ENCODE measurements at places on chromosomes 11 and 22.

GRCh38 chr22:33272180-33272579 lies 214.0 kb upstream of the SYN3 start:
- DNase-seq, result no peak

- DNase-seq, result no peak
Observed at GRCh38 chr22:17794726-17795542, 20.7 kb upstream of the BID start.

DNA sequence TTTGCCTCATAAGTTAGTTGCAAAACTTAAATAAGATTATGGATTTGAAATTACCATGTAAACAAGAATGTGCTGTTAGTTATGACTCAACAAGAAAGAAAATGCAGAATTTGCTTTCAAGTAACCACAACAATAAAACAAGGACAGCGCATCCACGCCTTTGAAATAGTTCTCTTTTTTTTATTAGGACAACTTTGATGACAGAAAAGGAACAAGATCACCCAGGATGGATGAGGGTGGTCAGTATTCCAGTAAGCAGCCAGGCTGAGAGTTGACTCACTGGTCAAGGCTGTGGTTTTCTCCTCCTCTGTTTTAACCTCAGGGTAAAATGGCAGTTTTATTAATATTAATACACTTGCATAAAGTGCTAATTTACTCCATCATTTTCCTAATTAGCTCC lies 544.4 kb downstream of the OPCML start:
- no peak for DNase-seq

- no peak for DNase-seq
Observed at GRCh38 chr22:24433828-24434470, 6.5 kb downstream of the ADORA2A start.

GRCh38 chr11:94923004-94923334 lies 50.4 kb downstream of the CWC15 start:
- DNase-seq, result no peak

- DNase-seq, result no peak
Observed at GRCh38 chr11:130464291-130464812, 15.9 kb downstream of the ADAMTS15 start.

- no peak for DNase-seq
Observed at GRCh38 chr11:35088226-35088625, 50.7 kb upstream of the CD44 start.

- peak; percentile 37 for DNase-seq
Observed at GRCh38 chr11:119029340-119030028, 1.2 kb downstream of the SLC37A4 start.

DNA sequence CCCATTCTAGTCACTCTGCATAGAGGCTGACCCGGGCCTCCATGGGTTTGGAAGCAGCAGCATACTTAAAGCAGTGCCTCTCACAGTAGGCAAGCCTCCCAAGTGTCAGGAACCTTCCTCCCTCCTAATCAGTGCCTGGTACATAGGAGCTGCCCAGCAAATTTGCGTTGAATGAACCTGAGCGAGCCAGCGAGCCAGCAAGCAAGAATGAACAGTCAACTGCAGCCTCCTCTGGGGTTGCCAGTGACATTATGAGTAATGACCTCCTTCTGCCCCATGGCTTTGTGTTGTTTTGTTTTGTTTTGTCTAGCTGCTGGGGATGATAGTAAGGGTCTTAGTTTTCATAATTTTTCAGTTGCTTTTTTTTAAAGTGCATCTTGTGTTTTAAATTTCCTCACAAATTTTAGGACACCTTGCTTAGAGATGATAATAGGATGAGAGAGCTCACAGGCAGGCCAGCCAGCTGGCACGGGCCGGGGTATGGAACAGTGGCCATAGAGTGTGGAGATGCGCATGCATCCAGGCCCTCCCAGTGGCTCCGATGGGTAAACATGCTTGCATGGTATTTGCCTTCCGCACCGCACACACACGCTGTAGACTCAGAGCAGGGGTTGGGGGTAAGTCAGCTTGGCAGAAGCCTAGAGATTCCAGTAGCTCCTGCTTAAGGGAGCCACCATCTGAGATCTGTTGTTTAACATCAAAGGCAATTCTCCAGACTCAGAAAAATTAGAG lies 36.1 kb downstream of the TTC12 start:
- no peak for DNase-seq

- DNase-seq, result no peak
Observed at GRCh38 chr11:60594998-60595642, 79.9 kb downstream of the MS4A13 start.

DNA sequence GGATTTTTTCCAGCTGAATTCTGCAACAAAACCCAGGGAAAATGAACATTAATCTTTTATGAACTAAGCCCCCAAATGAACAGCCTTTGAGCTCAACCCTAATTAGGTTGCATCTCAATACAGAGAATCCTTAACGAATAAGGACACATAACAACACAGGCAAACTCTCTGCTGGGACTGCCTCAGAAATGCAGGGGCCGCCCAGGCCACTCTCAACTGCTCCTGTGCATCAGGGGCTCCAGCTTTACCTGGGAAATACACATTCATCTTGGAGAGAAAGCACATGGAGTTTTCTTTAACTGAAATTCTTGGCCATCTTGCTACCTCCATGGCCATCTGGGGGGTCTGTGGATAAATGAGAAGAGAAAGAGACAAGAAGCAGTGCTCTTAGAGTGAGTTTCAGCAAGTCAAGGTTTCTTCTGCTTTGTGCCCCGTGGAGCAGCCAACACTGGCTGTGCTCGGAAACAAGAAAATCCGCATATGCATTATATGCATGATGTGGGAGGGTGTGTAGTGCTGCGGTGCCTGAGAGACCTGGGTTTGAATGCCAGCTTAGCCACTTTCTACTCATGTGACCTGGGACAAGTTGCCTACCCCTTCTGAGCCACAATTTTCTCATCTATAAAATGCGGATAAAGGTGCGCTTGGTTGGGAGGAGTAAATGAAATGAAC lies 81.9 kb upstream of the RCN1 start:
- DNase-seq, result no peak

- no peak for DNase-seq
Observed at GRCh38 chr22:36327922-36328551, 59.7 kb downstream of the MYH9 start.

- DNase-seq, result no peak
Observed at GRCh38 chr22:37101311-37102066, 8.0 kb downstream of the TMPRSS6 start.

DNA sequence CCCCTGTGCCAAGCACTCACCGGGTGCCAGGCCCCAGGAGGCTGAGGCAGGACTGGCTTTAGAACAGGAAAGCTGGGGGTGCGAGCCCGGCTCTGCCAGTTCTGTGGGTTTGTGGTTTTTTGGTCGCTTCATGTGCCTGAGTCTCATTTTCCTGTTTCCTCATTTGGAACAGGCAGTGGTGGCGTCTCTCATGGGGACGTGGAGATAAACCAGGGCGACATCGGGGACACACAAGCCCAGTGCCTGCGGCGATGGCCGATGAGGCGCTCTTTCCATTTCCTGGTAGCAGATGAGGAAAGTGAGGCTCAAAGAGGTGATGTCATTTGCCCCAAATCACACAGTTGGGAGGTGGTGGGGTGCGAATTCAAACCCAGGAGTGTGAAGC lies 20.8 kb upstream of the CHKA start:
- DNase-seq, result peak; percentile 46

GRCh38 chr11:8747173-8747572 lies 64.6 kb downstream of the RPL27A start:
- DNase-seq, result no peak

DNA sequence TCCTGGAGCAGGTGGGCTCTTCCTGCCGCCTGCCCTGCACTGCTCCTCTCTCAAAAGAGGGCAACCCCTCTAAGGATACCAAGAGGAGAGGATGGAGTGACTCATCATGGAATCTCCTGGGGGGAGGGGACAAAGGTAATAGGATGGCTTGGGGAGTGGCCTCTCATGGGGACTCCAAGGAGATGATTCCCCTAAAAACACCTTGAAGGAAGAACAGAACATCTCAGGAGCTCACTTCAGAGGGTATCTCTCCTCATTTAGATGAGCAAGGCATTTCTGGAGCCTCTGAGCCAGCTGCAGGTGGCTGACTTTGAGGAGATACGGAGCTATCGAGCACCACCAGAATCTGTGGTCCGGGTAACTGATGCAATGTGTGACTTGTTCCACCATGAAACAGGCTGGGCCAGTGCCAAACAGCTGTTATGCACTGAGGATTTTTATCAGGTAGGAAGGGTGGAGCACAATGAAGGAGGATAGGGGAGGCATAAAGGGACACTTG lies 40.2 kb downstream of the RRP8 start:
- DNase-seq, result no peak

DNA sequence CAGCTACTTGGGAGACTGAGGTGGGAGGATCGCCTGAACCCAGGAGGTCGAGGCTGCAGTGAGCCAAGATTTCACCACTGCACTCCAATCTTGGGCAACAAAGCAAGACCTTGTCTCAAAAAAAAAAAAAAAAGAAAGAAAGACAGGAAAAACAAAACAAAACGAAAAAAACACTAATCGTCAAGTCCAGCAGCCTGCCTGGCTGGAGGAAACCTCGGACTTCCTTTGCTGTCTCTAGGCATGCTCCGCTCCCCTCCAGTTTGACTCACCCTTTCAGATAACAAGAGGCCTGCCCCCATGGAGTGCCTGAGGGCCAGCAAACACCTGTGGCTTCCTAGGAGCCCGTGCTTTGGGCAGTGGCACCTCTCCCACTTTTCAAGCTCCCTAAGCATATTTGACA lies 28.8 kb upstream of the CHKA start:
- DNase-seq, result no peak

- no peak for DNase-seq
Observed at GRCh38 chr11:72305891-72306585, 62.1 kb upstream of the PHOX2A start.

GRCh38 chr11:9626496-9627394 lies 37.1 kb upstream of the SWAP70 start:
- DNase-seq, result no peak

GRCh38 chr11:60240662-60241061 lies 2.3 kb downstream of the MS4A4E start:
- no peak for DNase-seq

DNA sequence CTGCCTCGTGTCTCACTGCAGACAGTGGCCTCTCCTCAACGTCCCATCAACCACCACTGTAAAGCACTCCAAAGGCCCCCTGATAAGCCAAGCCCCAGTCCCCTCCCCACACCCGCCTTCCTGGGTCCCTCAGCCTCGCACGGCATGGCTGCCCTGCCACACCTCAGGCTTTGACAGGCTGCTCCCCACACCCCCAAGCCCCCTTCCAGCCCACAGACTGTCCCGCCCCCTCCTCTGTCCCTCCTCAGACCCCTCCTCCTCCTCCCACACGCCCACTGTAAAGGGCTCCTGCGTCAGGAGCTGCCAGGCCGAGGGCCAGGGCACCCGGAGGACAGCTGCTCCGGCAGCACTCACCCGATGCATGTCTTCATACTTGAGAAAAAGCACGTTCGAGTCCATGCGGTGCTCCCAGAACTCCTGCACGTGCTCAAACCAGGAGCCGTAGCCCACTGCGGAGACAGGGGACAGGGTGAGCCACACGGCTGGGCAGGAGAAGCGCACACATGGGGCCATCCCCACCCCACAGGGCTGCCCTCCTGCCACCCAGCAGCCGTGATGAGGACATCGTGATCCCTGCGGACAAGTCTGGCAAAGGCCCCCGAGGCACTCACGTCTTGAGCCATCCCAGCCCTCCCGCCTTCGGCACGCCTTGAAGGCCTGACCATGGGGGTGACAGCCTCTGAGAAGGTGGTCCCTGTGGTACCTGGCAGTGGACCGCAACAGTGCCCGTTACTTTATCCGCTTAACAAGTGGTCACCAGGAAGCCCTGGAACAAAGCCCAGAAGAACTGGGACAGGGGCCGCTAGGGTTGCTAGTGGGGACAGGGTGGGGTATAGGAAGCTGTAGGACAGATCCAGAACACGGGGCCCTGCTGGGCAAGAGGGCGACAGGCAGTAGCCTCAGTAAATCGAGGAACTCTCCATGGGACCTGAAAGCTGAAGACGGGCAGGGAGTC lies 21.5 kb upstream of the EFCAB6 start:
- DNase-seq, result no peak

- DNase-seq, result no peak
Observed at GRCh38 chr11:31415435-31415834, 45.8 kb downstream of the DNAJC24 start.

DNA sequence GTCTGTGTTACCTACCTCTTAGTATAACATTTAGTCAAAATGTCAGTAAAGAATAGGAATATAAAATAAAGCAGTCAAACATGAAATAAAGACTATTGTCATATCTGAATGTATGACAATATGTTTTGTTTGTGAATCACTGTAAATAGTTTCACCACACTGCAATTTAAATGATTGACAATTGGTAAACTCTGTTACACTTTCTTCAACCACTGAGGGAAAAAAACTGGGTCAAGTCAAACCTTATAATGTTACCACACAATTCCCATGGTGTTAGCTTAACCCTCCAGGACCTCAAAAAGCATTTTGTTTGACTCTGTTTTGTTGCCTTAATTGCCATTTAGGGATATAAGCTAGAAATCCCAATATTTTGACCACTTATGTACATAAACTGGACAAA lies 10.5 kb upstream of the MMP13 start:
- no peak for DNase-seq

- no peak for DNase-seq
Observed at GRCh38 chr11:61065955-61066638, 36.2 kb upstream of the CD5 start.

DNA sequence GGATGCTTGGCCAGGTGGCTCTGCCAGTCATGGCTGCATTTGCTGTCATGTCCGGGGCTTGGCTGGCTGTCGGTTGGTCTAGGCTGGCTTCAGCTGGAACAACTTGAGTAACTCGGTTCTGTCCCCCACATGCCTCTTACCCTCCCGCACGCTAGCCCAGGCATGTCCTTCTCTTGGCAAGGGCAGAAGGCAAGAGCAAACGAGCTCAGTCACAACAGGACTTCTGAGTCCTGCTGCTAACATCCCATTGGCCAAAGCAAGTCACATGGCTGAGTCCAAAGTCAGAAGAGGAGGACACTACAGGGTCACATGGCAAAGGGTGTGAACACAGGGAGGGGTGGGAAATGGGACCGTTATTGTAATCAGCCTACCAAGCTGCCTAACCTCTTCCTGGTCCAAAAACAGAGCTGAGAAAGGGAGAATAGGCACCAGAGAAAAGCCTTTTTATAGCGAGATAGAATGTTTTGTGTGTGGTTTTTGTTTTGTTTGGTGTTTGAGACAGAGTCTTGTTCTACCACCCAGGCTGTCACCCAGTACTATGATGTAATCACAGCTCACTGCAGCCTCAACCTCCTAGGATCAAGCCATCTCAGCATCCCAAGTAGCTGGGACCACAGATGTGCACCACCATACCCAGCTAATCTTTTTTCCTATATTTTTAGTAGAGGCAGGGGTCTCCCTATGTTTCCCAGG lies 81.9 kb downstream of the MN1 start:
- no peak for DNase-seq

DNA sequence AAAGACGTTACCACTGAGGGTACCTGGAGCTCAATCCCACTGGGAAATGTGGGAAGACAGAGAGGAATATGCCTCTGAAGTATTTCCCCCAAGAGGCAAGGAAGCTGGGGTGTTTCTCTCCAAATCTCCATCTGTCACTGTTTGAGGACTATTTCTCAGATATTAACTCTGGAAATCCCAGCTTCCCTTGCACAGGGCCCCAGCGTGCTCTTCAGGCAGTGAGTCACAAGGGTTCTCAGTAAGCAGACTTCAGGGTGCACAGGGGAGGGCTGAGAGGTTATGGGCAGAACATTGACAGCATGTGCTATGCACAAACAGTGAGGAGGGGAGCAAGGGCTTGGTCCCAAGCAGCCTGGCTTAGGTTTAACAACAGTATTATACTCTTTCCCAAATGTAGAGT lies 60.9 kb upstream of the EED start:
- DNase-seq, result no peak
